ENCODE measurements at places on chromosomes 11 and 22.

DNA sequence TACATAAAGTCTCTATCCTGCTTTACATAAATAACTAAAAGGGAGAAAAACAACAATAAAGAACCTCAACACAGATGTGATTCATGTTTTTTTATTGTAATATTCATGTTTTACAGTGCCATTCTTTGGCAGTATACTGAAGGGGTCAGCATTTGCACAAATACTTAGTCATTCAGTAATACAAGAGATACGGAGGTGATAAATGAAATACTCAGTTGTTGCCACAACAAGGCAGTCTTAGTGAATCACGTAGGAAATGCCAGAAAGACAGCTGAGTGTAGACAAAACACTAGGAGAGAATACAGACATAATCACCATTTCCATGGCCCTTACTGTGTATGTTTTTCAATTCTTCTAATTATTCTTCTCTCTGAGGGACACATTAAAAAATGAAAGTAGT, 910.4 kb downstream of the METTL15 start:
- DNase-seq, result no peak

DNA sequence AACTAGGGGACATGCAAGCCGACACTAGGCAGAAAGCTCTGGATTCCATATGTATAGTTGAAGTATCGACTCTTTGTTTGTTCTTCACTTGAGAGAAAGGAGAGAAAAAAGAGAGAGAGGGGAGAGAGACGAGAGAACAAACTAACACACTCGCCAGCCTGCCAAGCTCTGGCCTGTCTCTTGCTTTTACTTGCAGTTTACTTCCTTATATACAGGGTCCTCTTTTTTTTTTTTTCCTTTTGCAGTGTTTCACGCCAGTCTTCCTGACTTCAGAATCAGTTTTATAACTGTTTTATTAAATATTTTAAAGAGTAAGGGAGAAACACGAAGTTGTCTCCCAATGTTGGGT, 19.9 kb downstream of the TEAD1 start:
- no peak for DNase-seq

DNA sequence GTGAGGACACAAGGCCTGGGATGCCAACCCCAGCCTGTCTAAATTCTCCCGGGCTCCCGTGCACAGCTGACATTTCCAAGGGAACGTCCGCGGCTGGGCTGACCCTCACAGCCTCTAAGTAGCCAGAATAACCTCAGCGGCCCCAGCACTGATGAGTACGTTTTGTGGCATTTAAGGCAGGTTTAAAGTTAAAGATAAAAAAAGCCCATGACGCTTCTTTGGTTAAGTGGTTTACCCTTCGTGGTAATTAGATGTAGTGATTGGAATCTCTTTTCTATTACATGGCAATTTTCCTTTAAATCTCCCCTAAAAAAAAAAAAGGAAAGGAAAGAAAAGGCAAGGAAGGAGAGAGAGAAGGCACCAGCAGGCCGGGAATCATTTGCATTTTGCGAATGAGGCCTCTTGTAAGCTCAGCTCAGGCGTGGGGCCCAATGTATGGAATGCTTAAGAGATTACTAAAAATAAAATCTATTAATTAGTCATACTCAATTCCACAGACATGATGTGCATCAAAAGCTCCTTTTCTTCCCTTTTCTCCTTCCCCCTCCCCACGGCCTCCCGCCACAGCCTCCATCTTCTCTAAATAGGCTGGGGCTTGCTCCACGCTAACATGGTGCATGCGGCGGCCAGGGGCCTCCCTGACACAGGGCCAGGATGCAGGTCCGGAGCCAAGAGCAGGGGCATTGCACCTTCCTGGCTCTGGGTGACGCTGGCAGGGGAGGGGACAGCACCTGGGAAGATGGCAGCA, 44.1 kb downstream of the MACROD1 start:
- DNase-seq, result peak; percentile 16

GRCh38 chr11:118042796-118043195, 34.1 kb upstream of the TMPRSS4 start:
- DNase-seq, result no peak

All from stimulated activated naive CD8-positive, alpha-beta T cell treated with anti-CD3 and anti-CD28 coated beads, Interleukin-15, Interleukin-2, amounts not matched to agents 100 U/mL and 50 U/mL, for 24 hours (primary cell).